Germinal center (tissue), 1 donor: ENCODE measurements at places on chromosomes 6 and 20.
A peak's percentile ranks its signal among the peaks of the same experiment; 100 is the strongest.

DNA sequence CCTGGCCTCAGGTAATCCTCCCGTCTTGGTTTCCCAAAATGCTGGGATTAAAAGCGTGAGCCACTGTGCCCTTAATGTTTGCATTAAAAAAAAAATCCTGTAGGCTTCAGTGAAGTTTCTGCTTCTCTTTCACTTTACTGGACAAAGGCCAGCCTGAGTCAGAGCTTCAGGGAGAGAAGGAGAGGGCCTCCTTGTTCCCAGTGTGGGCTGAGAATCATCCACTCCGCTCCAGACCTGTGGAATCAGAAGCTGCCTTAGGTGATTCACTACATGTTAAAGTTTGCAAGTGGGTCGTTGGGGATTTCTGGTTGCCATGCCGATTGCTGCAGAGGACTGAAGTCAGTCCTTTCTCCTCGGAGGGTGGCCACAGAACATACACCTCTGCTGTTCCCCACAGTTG lies 113.3 kb upstream of the EEF1E1 start:
- DNase-seq: no peak

GRCh38 chr20:58003525-58003924 lies 224.9 kb downstream of the ANKRD60 start:
- DNase-seq: no peak

DNA sequence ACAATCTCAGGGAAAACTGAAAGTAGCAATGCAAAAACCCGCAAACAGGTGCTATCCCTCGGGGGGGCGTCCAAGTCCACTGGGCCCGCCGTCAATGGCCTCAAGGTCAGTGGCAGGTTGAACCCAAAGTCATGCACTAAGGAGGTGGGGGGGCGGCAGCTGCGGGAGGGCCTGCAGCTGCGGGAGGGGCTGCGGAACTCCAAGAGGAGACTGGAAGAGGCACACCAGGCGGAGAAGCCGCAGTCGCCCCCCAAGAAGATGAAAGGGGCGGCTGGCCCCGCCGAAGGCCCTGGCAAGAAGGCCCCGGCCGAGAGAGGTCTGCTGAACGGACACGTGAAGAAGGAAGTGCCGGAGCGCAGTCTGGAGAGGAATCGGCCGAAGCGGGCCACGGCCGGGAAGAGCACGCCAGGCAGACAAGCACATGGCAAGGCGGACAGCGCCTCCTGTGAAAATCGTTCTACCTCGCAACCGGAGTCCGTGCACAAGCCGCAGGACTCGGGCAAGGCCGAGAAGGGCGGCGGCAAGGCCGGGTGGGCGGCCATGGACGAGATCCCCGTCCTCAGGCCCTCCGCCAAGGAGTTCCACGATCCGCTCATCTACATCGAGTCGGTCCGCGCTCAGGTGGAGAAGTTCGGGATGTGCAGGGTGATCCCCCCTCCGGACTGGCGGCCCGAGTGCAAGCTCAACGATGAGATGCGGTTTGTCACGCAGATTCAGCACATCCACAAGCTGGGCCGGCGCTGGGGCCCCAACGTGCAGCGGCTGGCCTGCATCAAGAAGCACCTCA lies 166.3 kb downstream of the DTNBP1 start:
- no peak for DNase-seq

GRCh38 chr20:58908221-58908620 lies 55.7 kb downstream of the GNAS start:
- DNase-seq: no peak

GRCh38 chr6:34360556-34360955 lies 31.9 kb downstream of the NUDT3 start:
- no peak for DNase-seq

DNA sequence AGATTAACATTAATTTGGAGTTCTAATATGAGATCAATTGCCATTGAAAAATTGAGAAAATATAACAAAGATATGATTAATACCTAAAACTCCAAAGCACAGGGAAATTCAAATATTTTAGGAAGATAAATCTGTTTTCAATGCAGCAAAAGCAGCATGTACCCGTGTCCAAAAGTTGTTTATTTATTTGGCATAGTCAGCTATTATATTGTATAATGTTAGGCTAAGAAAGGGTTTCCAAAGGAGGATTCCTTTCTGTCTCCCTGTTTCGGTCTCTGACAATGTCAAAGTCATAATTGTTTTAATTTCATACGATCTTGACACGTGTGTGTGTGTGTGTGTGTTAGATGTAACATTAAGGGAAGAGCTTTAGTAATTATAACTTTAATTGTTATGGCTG lies 914.5 kb downstream of the EYS start:
- DNase-seq: no peak

GRCh38 chr20:38156888-38157634 lies 8.0 kb downstream of the TGM2 start:
- no peak for DNase-seq

DNA sequence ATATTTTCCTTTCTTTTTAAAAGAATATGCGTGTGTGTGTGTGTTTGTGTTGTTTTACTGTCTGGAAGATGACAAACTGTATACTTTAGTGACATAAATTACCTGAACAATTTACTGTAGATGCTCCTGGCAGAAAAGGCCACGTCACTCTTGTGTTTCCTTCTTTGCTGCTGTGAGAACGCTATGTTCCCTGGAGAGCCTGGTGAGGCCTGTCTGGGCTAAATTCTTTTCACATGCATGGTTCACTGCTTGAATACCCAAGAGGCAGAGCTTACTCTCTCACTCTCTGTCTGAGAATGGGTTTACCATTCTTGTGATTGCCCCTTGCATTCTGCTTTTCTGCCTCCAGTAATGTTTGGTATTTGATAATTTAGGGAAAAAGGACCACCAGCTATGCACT lies 64.3 kb downstream of the EDN1 start:
- DNase-seq: peak; percentile 65
